ENCODE measurements at places on chromosomes 6 and 20.

- no peak for DNase-seq
These were observed 397.9 kb upstream of the JARID2 start for GRCh38 chr6:14848019-14848418.

DNA sequence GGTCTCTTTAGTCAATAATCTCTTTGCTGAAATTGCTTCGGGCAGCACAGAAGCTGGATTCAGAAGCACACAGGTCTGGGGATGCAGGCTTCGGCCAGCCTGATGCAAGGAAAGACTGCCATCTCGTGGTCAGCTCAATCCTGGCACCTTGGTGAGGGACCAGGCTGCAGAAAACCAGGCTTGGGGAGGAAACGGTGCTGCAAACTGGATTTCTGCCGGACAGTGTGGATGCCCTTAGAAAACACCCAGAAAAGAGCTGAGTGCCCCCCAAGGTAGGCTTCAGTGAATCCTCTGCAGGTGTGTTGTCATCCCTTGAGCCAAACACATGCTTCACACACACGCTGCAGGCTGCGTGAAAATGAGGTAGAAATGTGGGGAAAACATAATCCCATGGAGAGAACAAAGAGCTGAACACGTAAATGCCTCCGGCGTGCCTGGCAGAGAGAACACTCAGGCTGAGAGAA, 89.8 kb upstream of the PAX1 start:
- peak; percentile 70 for DNase-seq

GRCh38 chr20:46349742-46350056, 41.4 kb upstream of the CDH22 start:
- no peak for DNase-seq

- DNase-seq: no peak
These were observed 39.9 kb downstream of the KIAA1755 start for GRCh38 chr20:38220587-38221118.

- DNase-seq: no peak
These were observed 15.0 kb downstream of the SCAND1 start for GRCh38 chr20:35939264-35939663.

DNA sequence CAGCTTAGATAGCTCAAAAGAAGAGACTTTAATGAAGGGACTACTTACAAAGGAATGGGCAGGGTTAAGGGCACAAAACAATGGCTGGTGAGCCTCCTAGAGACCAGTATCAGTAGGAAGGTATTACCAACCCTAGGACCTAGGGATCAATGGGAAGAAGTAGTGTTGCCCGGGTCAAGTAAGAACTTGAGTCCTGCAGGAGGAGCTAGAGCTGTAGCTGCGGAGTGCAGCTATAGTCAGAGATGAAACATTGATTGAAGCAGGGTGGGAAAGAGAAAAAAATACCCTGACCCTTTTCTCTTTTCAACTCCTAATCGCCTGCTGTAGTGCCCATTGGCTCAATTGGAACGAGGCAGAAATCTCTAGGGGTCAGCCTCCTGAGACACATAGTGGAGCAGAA, 144.0 kb downstream of the FLRT3 start:
- no peak for DNase-seq

DNA sequence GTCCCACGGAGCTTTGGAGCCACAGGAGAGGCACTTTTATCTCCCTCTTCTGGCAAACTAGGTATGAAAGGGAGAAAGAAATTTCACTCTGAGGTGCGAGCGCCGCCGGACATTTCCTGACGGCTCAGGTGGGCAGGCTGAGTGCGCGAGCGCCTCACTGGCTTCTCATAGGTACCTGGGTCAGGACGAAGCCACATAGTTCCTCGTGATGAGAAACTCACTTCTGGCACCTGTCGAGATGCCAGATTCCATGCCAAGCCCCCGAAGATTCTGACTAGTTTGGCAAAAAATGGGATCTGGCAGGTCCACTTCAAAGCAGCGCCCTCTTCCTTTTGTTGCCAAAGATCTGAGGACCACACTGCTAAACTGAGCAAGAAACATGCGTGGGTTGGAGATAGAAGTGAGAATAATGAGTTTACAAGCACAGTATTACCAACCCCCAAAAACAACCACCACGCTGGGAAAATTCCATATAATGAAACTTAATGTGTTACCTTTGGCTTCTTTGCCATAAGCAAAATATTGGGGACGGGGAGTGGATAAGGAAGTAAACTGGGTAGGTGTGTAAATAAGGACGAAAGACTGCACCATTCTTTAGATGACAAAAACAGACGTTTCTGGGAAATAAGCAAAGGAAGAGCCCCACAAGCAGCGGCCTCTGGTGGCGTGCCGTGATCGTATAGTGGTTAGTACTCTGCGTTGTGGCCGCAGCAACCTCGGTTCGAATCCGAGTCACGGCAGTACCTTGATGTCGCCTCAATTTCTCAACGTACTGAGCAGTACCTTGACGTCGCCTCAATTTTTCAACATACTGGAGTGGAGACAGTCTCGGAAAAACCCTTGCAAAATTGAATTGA, 89.8 kb upstream of the PRSS16 start:
- DNase-seq: peak; percentile 52

- DNase-seq: no peak
These were observed 51.0 kb upstream of the SENP6 start for GRCh38 chr6:75550544-75551167.

DNA sequence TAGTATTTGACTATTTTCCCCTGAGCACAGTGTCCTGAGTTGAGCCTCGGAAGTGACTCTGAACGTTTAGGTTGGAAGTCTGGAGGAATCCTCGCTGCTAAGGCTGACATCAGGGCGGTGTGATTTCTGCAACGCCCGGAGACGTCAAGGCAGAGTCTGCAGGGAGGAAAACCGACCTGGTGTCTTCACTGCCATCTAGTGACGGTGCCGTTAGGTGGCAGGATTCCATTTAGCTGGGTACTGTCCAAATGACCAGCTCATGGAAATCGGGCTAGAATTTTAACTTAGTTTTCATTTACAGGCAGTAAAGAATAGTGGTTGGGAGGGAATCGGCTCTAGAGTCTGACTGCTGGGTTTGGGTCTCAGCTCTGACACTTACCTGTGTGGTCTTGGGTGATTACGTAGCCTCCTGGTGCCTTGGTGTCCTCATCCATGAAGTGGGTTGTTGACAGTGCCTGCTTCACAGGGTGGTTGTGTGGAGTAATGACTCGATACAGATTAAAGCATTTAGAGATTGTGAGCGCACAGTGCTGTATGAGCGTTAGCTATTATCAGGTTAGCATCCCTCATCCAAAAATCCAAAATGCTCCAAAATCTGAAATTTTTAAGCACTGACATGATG, 35.0 kb downstream of the FOXF2 start:
- peak; percentile 45 for DNase-seq

DNA sequence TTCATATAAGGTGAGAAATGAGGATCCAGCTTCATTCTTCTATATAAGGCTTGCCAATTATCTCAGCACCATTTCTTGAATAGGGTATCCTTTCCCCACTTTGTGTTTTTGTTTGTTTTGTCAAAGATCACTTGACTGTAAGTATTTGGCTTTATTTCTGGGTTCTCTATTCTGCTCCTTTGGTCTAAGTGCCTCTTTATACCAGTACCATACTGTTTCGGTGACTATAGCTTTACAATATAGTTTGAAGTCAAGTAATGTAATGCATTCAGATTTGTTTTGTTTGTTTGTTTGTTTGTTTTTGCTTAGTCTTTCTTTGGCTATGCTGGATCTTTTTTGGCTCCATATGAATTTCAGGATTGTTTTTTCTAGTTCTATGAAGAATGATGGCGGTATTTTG, 64.6 kb downstream of the ERMARD start:
- DNase-seq: no peak

DNA sequence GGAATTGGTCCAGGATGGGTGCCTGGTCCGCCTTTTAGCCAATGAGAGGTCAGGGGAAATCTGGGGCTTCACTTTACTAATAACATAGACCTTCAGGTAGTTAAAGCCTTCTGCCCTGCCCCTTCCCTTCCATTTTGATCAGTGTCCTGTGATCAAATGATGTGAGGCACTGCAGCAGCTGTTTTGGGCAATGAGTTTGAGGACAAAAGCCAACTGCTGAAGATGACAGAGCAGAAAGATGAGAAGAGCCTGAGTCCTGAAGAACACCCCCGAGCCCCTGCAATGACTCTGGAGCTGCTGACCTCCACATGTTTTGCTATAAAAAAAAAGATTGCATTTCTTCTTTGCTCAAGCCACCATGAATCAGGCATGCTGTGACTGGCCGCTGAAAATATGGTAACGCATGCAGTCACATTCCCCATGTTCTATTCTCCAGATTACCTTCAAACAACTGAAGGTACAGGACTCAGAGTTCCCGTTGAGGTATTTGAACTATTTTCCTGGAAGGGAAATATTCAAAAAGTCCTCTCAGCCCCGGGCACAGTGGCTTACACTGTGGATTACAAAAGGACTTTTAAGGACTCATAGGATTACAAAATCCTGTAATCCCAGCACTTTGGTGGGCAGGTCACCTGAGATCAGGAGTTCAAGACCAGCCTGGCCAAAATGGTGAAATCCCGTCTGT, 45.7 kb upstream of the B4GALT5 start:
- no peak for DNase-seq

GRCh38 chr6:5208057-5208456, 52.7 kb downstream of the LYRM4 start:
- DNase-seq: no peak

- DNase-seq: no peak
These were observed 102.0 kb downstream of the HIVEP1 start for GRCh38 chr6:12114055-12114503.

- DNase-seq: no peak
These were observed 166.4 kb downstream of the ADAT2 start for GRCh38 chr6:143283887-143284645.

DNA sequence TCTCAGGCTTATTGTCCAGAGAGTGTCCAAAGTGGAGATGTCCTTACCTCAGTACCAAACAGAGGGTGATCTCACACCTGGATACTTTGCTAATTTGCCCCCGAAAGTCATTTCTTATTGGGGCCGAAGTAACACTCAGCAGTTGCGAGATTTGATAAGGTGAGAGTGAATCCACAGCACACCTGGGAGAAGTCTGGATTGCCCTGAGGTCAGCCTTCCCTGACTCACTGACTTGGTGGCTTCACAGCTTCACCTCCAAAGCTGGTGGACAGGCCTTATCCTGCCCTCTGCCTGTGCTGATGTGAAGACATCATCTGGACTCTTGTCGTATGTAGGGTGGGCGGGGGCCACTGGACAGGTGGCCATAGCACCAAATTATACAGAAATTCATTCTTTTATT, 101.9 kb upstream of the ARMC2 start:
- DNase-seq: no peak

DNA sequence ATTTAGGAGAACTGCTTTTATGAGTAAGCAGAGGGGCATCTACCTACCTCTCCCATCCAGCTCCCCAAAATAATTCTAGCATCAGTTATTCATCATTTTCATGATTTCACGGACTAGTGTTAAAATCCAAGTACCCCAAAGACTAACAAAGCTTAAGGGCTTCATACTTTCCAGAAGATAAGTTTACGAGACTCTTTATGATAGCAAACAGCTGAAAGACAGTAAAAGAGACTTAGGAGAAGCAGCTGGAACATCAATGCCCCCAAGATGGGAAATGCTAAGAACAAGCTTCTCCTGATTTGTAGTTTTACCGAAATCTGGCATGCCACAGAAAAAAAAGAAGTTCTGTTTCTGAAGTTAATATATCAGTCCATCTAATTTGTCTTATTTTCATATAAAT, 70.0 kb downstream of the COL12A1 start:
- DNase-seq: no peak

DNA sequence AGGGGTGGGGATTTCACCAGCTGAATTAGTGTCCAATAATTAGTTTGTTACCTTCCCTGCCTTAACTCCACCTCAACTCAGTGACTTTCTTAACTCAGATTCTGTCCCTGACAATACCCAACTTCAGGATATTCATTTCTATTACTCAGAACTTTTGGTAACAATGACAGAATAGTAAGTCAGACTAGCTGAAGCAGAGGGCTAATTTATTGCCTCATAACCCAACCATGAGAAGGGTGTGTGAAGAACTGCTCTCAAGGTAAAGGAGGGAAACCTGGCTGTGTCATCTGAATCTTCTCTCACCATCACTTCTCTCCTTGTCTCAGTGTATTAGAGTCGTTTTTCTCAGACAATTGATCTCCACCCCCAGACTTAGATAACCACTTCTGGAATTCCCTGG, 1.2 kb upstream of the PI3 start:
- DNase-seq: no peak

DNA sequence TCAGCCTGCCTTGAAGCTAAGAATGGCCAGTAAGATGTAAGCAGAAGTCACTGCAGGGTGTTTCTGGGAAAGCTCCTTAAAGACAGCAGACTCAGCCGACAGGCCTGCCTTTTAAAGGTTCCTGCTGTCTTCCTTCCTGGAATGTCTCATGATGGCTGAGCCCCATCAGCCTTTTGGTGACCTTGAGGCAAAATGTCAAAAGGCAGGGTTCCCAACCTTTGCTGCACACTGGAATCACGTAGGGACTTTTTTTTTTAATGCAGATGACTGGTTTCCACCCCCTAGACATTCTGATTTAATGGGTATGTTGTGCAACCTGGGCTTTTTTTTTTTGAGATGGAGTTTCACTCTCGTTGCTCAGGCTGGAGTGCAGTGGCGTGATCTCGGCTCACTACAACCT, 11.6 kb downstream of the MDGA1 start:
- DNase-seq: no peak

- DNase-seq: no peak
These were observed 130.4 kb downstream of the CD164 start for GRCh38 chr6:109251839-109252238.

DNA sequence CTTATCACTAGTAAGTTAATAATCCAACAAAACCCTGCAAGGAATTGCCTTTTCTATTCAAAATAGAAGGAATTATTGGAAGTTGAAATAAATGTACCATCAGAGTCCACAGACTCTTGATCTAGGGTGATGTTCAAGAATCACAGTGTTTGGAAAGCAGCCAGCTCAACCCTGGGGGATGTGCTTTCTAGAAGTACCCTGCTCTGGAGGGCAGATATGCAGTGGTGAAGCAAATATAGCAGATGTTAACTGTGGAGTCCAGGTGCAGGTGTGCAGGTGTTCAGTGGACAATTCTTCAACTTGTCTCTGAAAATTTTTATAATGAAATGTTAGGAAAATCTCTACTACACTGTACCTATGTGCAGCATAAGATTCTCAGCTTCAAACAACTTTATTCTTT, 9.1 kb upstream of the INSM1 start:
- no peak for DNase-seq

DNA sequence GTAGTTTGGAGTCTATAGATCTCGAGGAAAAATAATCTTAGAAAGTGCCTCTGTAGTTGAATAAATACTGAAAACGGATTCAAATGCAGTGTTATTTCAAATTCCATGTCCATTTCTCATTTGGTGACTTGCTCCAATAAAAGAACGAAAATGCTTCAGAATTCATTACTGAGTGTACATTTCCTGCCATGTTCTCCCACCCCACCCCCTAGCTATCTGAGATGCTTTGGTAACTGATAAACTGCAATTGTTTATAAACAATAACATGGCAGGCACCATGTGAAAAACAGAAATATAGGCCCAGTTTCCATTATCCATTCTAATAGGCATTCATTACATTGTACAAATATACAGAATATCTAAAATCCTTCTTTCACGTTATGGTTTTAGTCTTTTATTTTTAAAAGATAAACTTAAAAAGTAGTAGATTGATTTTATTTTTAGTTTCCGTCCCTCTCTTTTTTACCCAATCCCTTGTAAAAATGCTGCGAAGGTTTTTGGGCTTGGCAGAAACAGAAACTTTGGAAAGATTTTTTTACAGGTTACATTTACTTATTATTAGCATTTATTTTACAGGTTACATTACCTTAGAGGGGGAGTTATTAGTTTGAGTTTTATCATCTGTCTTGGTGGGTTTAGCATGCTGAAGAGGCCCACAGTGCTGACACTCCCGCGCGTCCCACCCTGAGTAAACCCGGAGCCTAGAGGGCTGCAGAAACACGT, 1.5 kb downstream of the FAM162B start:
- DNase-seq: no peak

Measured in foreskin melanocyte (primary cell).